ENCODE measurements at places on chromosomes 2 and 18.

- no peak for DNase-seq
Observed at GRCh38 chr18:3889121-3889520, 439.1 kb downstream of the TGIF1 start.

- no peak for DNase-seq
Observed at GRCh38 chr2:8306530-8307351, 375.1 kb upstream of the ID2 start.

DNA sequence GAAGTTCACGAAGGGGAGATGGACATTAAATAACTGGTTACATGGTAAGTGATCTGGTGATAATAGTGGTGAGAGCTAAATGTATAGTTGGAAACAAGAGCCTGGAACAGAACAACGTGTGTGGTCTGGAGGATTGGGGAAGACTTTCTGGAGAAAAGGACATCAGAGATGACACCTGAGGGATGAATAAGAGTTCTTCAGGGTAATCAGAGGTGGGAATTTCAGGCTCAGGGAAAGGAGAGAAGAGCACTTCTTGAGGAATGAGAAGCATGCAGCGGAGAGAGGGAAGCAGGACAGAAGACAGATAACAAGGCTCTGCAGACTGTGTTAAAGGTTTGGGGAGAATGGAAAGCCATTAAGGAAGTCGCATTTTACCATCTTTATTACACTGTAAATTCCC, 450.7 kb downstream of the TNS1 start:
- no peak for DNase-seq

GRCh38 chr2:52732849-52733395, 1034.7 kb upstream of the CHAC2 start:
- DNase-seq, result no peak

GRCh38 chr2:119241205-119241532, 17.5 kb downstream of the STEAP3 start:
- no peak for DNase-seq

DNA sequence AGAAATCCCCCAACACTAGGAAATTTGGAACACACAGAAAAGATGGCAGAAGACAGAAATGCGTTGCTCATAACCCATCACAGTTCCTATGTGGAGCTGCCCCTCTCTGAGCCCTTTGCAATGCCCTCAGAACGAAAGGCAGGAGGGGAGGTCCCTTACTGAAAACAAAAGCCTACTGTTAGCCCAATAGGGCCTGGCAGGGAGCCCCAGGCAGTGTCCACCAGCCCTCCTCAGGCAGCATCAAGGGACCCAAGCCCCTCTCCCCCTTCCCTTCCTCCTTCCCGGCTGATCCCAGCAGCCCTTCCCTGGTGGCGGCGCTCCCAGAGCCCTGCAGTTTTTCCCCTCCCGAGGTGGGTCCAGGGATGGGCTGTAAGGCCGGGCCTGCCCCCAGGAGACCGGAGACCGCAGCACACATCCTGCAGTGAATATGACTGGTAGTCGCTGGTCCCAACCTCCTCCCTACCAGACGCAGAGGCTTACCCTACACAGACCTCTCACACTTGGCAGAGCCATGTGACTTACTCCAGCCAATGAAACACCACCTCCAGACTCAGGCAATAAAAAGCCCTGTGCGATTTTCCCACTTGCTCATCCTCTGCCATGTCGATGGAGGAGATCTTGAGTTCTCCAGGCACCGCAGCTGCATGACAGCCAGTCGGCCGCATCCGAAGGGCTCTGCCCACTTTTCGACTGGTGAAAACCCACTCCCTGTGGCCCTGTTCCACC, 19.4 kb upstream of the DUSP2 start:
- DNase-seq, result no peak

DNA sequence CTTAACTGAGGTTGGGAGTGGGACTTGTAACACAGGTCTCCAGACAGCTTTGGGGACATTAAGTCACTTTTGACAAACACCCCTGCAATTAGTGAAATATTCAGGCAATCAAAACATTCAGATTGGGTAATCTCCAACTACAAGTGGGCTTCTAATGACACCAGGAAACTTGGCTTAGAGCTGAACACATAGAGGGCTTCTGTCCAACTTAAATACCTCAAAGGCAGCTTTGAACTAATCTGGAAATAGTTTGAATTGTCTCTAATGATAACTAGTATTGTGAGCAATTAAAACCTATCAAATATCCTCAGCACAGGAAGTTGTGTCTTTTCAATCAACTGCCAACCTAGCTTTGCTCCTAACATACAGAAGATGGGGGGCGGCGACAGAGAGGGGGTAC, 5.1 kb upstream of the ASPRV1 start:
- no peak for DNase-seq

DNA sequence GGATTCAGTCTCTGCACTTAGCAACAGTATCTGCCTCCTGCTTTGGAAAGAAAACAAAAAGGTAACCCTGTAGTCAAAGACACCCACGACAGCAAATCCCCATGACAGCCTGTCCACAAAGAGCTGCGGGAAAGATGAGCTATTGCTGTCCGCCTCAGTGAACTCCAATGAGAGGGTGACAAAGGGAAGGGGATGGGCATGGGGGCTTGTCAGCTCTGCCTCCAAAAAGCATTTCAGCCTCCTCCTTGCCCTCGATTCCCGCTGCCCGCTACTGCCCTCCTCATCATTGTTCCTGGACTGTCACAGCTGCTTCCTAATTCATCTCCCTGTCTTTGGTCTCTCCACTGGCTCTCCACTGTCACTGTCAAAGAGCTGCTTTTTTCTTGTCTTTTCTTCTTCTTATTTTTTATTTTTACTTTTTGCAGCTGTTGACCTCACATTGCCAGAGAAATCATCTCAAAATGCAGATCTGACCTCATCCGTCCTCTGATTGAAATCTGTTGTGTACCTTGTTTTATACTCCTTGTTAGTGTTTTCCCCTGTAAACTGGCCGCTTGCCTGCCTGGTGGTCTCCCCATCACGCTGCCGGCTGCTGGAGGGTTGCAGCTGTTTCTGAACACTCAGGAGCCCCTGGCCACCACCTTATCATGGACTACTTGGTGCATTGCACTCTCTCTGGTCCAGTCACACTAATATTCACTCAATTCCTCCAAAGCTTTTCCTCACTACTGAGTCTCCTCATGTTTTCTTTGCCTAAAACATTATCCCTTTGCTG, 7.9 kb upstream of the E2F6 start:
- DNase-seq, result no peak

DNA sequence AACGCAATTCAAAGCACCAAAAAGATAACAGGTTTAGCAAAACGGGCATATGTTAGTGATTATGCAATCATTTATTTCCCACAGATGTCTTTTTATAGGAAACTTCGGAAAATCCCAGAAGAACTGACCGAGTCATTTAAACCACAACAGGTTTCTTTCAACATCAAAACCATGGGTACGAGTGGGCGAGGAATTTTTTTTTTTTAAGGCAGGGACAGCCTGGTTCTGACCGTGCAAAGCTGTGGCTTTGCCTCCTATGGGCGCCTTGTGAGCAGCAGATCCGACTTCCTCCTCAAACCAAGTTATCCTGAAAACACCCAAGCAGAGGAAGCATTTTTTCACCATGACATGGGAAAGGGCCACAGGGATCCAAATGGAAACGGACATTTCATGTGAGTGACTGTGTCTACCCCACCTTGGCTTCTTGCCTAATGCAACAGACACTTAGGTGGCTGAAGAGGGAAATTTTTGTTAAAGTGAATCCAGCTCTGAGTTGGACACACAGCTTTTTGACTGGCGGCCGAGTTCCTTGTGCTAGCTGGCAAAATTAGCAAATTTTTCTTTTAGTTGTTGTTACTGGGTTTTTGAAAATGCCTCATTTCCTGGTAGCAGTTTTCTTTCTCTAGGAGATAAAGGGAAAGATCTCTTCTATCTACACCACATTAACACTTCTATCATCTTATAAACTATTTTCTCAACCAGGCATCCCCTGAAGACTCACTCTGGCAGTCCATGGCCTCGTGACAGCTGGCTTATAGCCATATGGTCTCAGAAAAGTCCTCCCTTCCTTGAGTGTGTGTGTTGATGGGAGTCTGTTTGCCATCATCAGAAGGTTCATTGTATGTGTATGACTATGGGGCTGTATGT, 487.4 kb upstream of the ZEB2 start:
- no peak for DNase-seq

- no peak for DNase-seq
Observed at GRCh38 chr2:69918401-69918800, 3.5 kb downstream of the MXD1 start.

DNA sequence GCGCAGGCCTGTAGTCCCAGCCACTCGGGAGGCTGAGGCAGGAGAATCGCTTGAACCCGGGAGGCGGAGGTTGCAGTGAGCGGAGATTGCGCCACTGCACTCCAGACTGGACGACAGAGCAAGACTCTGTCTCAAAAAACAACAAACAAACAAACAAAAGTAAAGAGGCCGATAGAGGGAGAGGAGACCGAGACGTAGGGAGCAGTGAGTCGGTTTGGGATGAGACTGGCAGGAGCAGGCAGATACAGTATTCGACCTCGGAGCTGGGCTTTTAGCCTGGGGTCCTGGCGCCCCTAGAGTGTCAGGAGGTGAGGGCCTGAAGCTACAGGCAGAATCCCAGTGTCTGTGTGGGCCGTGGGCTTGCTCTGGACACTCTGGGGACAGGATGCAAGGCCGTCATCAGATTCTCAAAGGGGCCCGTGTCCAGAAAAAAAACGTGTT, 51.2 kb downstream of the SLC4A1AP start:
- no peak for DNase-seq

- no peak for DNase-seq
Observed at GRCh38 chr2:120952318-120952717, 216.7 kb downstream of the GLI2 start.

- DNase-seq, result no peak
Observed at GRCh38 chr2:84989927-84990326, 19.0 kb downstream of the KCMF1 start.

GRCh38 chr18:10121786-10122515, 208.1 kb downstream of the VAPA start:
- no peak for DNase-seq

- no peak for DNase-seq
Observed at GRCh38 chr2:39923455-39923854, 144.4 kb upstream of the THUMPD2 start.

DNA sequence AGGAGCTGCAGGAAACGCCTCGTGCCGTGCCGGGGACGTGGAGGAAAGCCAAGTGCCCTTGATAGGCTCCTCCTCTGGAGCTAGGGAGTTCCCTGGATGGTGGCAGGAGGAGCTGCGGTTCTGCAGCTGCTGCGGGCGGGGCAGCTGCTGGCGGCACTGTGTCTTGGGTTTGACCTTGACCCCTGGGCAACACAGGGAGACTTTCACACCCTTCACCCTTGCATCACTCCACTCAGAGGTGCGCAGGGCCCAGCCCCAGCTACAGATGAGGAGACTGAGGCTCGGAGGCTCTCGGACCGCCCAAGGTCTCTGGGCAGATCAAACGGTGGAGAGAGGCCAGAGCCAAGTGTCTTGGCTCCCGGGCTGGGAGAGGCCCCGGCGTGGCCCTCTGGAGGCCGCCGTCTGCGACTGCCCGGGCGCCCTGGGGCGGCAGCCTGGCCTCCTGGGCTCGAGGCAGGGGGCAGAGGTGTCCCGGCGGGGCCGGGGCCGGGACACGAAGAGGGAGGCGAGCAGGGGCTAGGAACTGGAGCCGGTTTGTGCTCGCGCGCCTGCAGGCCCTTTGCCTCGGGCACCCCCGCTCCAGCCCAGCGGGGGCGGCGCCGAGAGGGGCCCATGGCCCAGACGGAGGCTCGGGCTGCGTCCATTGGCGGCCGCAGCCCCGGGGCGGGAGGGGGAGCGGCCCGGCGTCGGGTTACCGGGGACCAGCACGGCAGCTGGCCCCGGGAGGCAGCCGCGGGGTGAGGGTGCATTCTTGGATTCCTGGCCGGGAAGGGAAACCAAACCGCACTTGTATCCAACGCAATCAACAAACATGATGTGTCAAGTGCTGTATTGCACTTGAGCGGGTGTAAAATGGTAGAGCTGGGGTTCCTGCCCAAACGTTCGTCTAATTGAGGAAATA, 129.6 kb upstream of the SLC1A4 start:
- DNase-seq, result no peak

DNA sequence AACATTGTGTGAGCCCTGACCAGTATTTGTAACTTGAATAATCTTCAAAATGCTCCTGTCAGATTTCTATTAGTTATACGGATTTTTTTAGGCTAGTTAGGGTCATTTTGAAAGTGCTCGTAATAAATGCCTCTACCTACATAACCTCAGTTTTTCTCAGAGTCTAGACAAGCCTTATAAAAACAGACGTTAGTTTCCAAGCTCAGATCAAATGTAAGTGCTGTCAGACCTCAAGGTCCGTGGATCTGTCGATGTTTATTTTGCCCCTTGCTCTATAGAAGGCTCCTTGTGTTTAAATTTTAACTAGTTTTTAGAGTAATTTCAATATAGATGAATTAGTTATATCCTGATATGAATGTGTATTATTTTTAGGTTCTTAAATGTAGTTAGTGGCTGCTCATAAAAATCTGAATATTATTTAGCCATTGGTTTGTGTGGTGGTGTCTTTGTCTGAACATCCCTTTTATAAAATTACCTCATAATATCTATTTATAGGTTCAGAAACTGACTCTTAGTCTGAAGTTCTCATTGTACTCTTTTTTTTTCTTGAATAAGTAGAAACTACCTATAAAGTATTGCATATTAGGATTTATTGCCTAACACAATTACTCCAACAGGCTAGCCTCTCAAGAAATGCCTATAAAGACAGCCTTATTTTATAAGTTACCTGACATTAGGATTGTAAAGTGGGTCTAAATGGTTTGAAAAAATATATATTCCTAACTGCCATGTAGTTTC, 71.1 kb downstream of the MTA3 start:
- DNase-seq, result no peak

- DNase-seq, result no peak
Observed at GRCh38 chr18:67608615-67609273, 92.2 kb upstream of the DSEL start.

- DNase-seq, result no peak
Observed at GRCh38 chr2:28750316-28751251, 1.0 kb upstream of the PPP1CB start.

DNA sequence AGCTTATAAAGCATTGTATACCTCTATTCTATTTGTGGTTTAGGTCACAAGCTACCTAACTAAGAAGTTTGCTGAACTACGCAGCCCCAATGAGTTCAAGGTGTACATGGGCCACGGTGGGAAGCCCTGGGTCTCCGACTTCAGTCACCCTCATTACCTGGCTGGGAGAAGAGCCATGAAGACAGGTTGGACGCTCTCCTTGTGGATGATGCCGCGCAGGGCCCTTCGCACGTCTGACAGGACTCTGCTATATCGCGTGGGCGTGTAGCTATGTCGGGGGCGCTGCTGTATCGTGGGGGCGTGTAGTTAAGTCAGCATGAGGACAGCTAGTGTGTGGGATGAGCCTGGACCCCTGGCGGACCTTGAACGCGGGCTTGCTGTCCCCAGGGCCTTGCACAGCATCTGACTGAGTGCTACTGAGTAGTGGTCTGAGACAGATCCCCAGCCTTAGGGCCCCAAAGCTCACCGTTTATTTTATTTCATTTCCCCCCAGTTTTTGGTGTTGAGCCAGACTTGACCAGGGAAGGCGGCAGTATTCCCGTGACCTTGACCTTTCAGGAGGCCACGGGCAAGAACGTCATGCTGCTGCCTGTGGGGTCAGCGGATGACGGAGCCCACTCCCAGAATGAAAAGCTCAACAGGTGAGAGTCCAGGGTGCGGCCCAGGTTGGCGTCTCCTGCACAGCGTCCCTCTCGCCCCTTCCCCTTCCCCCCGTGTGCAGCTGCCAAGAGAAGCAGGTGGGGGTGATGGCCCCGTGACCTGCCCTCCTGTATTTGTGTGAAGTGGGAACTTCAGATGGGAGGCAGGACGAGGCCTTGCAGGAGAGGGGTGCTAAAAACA, 15.6 kb upstream of the CNDP1 start:
- no peak for DNase-seq
